ENCODE measurements at places on chromosomes 5 and 9. TPM values are rescaled to one million over a fixed set of nuclear protein-coding genes. Genes with fewer than 3 reads are reported as not detected.
A peak's percentile ranks its signal among the peaks of the same experiment; 100 is the strongest.

- no peak for DNase-seq
Observed at GRCh38 chr9:128159522-128159783, 612 bp upstream of the BBLN start.

GRCh38 chr5:353612-354580 is 32.4 kb downstream of the AHRR start:
- DNase-seq = no peak

DNA sequence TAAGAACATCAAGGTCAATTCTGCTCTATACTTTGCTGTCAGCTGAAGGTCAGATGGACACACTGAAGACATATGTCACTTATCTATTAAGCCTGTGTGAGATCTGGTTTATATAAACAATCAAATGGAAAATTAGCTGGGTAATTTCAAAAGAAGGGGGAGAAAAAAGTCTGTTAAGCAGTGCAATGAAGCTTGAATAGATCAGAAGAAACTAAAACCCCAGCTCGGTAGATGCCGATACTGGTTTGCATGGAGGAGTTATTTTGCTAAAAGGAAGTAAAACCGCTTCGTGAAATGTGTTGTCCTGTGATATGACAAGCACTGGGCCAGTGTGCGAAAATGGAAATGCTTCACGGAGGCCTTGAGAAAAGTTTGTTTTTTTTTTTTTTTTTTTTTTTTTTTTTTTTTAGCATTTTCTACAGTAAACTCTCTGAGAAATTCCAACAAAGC is 148.8 kb downstream of the MEF2C start:
- DNase-seq = no peak

GRCh38 chr9:121369595-121370265 is at the start of gene STOM:
Gene STOM (minus strand): TSS chr9:121370250. CDS start chr9:121370187, 63 bp downstream.
- DNase-seq = peak; percentile 96

DNA sequence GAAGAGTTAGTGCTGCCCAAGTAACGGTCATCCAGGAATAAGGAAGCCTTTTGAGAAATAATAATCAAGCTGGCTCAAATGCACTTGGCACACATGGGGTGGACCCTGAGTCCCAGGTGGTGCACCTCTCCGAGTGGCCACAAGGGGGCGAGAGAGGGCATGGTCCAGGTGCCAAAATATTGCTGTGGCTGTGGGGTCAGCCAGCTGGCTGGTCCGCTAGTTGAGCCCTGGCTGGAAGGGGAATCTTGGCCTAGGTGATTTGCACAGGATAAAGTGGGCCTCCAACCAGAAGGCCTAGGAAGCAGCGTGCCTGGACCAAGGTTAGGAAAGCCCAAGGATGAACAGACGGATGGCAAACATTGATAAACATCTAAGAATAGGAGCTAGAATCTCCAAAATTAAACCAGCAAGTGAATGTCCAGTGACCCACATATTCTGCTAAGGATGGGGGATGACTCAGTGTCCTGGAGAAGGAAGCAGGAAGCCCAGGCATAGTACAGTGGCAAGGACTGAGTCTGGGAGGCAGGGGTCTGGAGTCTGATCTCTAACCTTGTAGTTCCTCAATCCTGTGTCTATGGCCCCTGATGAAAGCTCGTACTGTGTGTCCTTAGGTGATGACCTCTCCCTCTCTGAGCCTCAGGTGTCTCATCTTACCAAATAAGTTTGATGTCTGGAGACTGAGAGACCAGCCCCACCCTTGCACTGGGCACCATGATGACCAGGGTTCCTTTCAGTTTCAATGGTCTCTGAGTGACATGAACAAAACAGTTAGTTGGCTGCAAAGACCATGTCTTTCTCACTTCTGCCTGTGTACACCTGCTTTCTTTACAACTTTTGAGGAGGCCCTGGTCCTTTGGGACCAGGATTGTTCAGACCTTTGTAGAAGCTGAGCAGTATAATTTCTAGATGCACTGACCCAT is 19.2 kb upstream of the SHB start:
- DNase-seq = peak; percentile 89

GRCh38 chr9:125690679-125691078 is 16.3 kb downstream of the MAPKAP1 start:
- DNase-seq = no peak

DNA sequence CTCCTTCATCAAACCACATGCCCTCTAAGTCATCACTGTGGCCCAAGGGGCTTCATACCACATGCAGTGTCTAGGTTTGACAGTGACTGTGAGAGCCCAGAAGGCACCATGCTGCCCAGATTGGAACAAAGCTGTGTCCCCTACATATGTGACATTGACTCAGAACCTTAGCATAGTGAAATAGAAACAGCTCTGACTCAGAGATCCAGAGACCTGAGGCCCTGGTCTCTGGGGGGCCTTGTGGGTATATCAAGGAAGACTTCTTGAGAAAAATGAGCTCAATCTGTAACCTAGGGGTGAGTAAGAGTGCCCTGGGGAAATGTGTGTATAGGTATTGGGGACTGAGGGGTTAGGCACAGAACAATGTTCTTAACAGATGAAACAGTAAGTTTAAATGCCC is 7.1 kb upstream of the ENTREP1 start:
- no peak for DNase-seq

- peak; percentile 38 for DNase-seq
Observed at GRCh38 chr9:504921-505740, 290.5 kb downstream of the DOCK8 start.

DNA sequence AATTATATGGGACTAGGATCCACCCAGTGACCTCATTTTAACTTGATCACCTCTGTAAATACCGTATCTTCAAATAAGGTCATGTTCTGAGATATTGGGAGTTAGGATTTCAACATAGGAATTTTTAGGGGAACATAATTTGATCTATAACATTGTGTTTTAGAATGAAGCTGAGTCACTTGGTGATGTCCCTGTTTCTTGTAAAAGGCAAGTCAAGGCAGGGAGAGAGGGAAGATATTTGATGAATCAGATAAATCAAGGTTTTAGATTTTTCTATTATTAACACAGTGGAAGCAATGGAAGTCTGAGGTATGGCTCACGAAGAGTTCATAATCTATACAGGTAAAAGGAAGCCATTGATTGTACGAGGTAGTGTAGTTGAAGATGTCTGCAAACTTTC is 11.8 kb upstream of the GPR151 start:
- no peak for DNase-seq

DNA sequence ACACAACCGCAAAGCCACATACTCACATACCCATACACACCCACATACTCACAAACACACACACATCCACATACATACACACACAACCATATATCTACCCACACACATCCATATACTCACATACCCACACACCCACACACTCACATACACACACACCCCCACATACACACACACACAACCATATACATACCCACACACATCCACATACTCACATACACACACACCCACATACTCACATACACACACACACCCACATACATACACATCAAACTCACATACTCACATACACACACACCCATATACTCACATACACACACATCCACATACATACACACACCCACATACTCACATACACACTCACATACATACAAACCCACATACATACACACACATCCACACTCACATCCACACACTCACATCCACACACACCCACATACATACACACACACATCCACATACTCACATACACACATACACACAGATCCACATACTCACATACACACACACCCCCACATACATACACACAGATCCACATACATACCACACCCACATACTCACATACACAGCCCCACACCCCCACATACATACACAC is 220.0 kb downstream of the ADAMTS12 start:
- DNase-seq = no peak

- no peak for DNase-seq
Observed at GRCh38 chr5:42467981-42468524, 44.8 kb downstream of the GHR start.

The TMEM174 gene
- total RNA-seq = not detected

The TMEM252 gene
- not detected for total RNA-seq

GRCh38 chr5:175215906-175216305 is 228.1 kb downstream of the DRD1 start:
- no peak for DNase-seq

The PRUNE2 gene
- 41.5 TPM for total RNA-seq

The ITGA1 gene
- 42.4 TPM for total RNA-seq

DNA sequence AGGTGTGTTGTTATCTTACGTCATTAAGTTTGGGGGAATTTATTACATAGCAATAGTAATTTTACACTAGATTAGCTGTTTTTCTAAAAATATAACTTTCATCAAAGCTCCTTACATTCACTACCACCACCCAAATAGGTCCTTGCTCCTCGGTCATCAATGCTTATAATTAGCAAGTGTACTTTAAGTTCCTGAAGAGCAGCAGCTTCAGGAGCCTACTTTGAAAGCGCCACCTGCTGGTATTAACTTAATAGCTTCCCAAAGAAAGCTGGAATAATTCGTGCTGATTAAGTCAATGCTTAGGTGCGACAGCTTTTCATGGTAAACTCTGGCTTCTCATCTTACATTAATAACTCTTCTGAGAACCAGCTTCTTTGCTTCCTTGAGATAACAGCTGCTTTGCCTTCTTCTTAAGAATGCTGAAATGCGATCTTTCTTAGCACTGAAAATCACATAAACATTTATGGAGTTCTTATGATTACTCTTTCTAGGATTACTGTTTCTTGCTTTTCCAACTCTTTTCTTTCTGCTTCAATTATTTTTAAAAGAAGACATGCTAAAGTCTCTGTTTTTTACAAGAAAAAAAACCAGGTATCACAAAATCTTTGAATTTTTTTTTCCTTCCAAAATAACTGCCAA is 10.0 kb upstream of the C5 start:
- no peak for DNase-seq

DNA sequence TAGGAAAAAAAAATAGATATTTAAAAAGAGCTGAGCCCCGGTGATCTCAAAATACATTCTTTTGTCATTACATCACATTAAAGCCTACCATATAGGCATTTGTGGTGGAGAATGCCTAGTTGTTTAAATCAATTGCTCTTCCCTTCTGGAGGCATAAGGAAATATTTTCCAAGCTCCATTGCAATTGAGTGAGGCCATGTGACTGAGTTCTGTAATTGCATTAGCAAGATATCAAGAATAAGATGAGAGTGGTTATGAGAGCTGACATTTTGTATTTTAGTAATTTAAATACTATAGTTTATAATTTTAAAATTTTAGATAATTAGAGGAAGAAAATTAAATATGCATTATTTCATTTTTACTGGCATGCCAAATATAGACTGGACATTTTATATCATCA is 1195.9 kb downstream of the DTWD2 start:
- DNase-seq = no peak

The ZNF367 gene
- total RNA-seq = 1.3 TPM

- peak; percentile 69 for DNase-seq
Observed at GRCh38 chr5:177432143-177432838, 5.8 kb downstream of the GRK6 start.

The MARVELD2 gene
- 1.3 TPM for total RNA-seq

GRCh38 chr5:116075191-116075831 is 9.5 kb upstream of the COMMD10 start:
- no peak for DNase-seq

GRCh38 chr5:80406980-80407734 is 707 bp upstream of the ZFYVE16 start:
- peak; percentile 33 for DNase-seq

GRCh38 chr9:23850690-23851629 is 24.9 kb upstream of the ELAVL2 start:
- peak; percentile 61 for DNase-seq

DNA sequence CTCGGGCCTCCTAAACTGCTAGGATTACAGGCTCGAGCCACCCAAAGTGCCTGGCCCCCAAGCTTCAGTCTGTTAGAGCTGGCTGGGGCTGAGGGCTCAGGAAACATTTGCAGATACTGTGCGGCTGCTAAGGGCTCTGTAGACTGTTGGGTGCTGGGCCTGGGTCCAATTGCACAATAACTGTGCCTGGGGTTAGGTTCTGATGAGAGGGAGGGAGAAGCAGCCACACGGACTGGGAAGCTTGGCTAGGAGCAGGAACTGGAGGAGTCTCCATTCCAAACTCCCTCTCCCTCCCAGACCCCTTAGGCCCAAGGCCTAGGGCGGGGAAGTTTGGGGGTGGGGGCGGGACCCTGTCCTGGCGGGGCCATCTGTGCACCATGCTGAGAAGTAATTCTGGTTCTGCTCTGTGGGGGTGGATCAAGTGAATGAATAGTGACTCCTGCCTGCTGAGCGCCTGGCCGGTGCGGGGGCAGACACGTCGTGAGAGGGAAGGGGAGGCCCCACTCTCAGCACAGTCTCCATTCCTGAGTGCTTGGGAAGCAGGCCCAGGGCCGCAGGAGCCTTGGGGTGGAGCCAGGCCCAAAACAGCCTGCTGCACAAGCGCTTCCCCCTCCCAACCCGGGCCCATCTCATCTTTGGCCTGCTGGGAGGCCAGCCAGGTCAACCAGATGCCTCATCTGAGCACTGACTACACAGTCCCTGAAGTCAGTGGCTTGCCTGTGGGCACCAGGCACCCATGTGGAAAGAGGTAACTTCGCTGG is 1.5 kb downstream of the ASS1 start:
- peak; percentile 89 for DNase-seq
